CD4-positive, alpha-beta memory T cell (primary cell): ENCODE measurements at places on chromosomes 4 and X.

DNA sequence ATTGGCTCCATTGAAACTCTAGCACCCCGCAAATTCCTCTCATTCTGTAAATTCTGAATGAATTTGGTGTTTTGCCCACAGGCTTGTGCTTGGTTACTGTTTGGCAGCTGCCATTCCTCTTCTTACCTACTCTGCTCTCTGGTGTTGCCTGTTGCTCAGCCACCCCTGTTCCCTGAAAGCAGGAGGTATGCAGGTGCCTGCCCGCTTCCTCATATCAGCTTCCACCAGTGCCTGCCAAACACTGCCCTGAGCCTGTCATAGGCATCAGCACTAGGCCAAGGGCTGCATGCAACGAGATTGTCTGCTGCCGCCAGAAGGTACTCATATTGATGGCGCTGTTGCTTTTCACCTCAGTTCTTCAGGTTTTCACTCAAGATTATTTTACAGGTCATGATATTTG is 978.1 kb downstream of the C4orf33 start:
- DNase-seq = no peak

GRCh38 chr4:140296335-140297220 is 76.9 kb upstream of the SCOC start:
- DNase-seq = no peak

DNA sequence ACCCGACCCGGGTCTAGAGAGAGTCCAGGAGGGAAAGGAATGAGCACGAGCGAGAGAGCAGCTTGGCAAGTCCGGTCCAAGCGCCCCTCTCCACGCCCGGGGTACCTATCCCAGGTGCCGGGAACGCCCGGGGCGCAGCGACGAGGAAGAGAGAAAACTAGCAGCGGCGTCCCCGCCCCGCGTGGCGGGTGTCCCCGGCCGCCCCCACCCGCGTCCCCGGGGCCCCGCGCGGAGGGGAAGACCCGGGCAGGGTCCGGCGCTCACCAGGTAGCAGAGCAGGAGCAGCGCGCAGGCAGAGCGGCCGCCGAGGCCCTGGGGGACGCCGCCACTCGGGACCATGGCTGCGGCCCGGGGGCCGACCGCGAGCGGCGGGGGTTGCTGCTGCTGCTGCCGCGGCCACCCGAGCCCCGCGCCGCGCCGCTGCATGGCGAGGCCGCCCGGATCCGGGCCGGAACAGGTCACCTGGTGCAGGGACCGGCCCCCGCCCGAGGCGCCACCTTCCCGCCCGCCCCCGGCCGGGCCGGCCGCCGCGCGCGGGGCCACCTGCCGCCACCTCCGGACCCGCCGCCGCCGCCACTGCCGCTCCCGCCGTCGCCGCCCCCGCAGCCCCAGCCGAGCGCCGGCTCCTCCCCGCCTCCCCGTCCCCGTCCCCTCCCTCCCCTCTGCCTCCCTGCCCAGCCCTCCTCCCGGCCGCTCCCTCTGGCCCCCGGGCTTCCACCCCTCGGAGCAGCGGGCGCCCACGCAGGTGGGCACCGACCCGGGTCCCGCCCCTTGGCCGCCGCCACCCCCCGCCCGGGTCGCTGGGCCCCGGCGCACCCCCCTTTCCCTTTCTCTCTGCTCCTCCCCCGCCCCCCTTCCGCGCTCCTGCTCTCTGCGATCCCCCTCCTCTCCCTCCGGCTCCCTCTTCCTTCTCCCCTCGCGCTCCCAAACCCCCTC is at the start of gene SEL1L3:
SEL1L3 (minus strand) TSS at position 578 of the 936 bp plus-strand sequence; CDS start at position 426, 152 bp downstream.
- peak; percentile 54 for DNase-seq

- DNase-seq = no peak
Measured at GRCh38 chrX:39336671-39337311, 535.5 kb downstream of the MID1IP1 start.

- DNase-seq = no peak
Measured at GRCh38 chr4:80229590-80229989, 32.3 kb downstream of the PRDM8 start.

GRCh38 chrX:22392133-22392948 is 119.6 kb downstream of the CBLL2 start:
- no peak for DNase-seq

- no peak for DNase-seq
Measured at GRCh38 chr4:158302076-158302866, 92.0 kb downstream of the TMEM144 start.

GRCh38 chrX:101349193-101349562 is 636 bp upstream of the TIMM8A start:
- DNase-seq = no peak

DNA sequence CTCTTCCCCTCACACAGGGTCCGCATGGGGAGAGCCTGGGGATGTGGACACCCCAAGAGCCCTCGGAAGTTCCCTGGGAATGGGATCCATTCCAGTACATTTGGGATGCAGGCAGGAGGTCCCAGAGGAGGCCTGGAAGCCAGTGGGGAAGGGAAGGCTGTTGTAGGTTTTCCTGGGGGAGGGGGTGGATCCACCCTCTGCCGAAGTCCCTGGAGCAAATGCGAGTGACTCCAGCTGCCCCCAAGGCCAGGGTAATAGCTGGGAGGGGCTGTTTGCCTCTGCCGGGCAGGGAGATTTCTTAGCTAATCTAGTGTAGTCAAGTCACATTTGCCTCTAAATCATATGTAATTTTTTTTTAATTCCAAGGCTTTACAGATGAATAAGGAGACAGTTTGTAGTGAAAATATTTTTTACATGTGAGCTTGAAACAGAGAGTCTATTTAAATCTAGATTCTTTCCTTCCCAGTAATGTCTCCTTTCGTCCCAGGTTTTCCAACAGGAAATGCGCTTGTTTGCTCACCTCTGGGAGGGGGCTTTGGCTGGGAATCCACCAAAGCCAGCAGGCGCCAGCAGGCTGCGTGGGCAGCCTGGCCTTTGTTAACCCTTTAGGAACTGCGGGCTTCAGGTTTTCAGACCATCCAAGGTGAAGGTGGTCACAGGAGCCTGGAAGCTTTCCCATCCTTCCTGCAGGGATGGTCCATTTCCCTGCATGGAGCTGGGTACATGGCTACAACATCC is 26.8 kb downstream of the SH3TC1 start:
- DNase-seq = no peak

GRCh38 chr4:91288702-91289311 is 1015.0 kb upstream of the GRID2 start:
- DNase-seq = no peak

DNA sequence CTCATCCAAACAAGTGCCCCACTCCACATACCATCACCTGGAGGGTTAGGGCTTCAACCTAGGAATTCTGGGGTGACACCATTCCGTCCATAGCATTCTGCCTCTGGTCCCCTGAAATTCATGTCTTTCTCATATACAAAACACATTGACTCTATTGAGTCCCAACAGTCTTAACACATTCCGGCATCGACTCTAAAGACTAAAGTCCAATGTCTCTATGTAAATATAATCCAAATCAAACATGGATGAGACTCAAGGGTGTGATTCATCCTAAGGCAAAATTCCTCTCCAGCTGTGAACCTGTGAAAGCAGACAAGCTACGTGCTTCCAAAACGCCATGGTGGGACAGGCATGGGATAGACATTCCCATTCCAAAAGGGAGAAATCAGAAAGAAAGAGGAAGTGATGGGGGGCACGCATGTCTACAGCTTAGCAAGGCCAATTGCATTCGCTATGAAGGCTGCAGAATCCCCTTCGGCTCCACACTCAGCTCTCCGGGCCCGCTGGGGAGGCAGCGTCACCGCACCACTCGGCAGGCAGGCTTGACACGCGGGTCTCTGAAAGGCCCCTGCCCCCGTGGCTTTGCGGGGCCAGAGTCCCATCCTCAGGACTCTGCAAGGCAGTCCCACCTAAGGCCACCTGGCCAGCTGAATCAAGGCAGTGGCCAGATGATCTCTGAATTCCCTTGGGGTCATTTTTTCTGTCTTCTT is 53.2 kb downstream of the ADRA2C start:
- DNase-seq = no peak

GRCh38 chr4:43238585-43238984 is 346.1 kb downstream of the GRXCR1 start:
- DNase-seq = no peak

- no peak for DNase-seq
Measured at GRCh38 chrX:45191383-45191782, 9.3 kb downstream of the DIPK2B start.

DNA sequence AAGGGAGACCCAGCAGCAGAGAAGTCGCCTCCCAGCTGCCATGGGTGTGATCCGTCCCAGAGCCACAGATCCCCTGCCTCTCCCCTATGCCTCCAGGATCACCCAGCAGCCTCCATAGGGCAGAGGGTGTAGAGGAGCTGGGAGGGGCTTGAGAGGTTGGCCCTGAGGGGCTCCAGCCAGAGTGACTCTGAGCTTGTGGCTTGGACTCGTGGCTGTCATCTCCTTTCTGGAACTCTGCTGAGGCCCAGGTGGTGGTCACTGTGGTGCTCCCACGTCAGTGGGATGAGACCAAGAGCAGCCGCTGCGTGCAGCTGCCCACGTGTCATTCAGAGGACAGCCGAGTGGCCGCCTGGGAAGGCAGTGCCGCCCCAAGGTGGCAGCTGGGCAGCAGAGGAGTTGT is 4.2 kb downstream of the TACC3 start:
- DNase-seq = no peak

DNA sequence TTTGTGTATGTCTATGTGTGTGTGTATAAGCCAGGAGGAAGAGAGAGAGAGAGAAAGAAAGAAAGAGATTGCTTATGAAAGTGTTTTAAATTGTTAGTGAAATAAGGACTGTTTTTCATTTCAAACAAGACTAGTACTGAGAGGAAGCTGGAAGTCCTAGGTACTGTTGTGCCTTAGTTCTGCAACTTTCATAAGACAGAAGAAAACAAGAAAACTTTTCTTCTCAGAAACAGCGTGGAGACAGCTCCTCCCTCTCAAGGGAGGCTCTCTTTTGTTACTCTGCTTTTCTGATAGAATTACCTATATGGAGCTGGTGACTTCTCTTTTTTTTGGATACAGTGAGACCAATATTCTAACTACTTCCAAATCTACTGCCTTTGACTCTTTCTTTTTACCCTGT is 62.5 kb downstream of the BANK1 start:
- no peak for DNase-seq

DNA sequence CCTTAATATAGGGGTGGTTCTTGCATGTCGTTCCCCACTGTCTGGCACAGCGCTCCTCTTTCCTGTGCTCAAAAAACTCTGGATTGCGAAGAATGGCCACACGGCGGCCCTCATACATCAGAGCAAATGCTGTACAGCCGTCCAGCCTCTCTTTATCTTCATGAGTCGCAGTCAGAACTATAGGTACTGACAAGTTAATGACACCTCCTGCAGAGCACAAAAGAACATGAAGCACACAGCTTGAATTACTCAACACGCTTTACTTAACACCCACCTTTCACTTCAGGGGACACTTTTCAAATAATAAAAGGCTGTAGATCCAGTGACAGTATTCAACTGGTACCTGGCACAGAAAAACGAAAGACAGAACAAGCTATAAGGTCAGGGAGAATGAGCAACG is 65.3 kb downstream of the PAPSS1 start:
- no peak for DNase-seq

DNA sequence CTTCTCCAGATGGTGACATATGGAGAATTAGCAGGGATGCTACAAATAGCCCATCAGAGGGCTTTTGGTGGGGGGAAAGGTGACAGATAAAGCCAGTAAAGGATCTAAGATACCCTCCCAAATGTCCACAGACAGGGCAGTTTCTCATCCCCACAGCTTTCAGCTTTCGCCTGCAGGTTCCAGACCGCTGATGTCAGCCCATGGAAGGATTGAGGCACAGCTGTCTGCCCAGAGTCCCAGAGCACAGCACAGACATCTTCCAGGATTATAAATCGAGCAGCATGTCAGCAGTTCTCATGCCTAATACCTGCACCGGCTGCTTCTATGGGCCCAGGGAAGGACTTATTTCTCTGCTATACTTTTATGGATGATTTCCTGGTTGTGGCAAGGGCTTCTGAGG is 96.7 kb upstream of the MXRA5 start:
- DNase-seq = no peak

GRCh38 chrX:24761306-24761705 is 67.6 kb downstream of the POLA1 start:
- DNase-seq = no peak

DNA sequence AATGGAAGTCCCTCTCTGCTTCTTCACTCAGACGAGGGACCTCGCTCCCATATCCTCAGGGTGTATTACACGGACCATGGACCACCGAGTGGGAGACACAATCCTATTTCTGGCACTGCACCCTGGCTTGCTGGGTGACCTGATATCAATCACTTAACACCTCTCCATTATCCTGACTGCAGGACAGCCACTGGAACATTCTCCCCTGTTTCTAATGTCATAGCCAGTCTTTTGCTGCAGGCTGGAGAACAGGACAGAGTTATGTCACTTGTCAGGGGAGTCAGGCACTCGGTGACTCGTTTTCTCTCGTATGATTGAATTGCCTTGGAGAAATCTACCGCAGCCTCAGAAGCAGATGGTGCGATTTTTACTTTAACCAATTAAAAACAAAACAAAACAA is 219.1 kb upstream of the IGFBP7 start:
- DNase-seq = no peak

- DNase-seq = no peak
Measured at GRCh38 chr4:186095406-186095805, 9.1 kb upstream of the FAM149A start.

DNA sequence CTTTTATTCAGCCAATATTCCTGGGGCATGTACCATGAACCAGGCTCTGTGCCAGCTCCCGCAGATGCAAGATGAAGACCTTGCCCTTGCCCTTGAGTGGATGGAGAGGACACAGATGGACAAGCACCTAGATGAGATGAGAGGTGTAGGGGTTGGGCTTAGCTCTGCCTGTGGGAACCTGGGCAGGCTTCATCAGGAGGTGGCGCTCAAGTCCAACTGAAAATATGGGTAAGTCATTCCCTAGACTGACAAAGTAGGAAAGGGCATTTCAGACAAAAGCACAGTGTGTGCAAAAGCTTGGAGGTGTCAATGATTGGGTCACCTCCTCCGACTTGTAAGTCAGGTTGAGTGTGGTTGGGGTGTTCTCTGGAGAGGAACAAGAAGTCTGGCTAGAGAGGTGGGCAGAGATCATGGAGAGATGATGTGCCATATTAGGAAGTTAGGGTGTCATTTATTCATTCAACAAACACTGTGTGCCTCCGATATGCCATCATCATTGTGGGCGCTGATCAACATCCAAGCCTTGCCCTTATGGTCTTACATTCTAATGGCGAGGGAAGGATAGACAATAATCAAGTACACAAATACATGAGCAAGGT is 64.6 kb downstream of the ANAPC4 start:
- DNase-seq = no peak

DNA sequence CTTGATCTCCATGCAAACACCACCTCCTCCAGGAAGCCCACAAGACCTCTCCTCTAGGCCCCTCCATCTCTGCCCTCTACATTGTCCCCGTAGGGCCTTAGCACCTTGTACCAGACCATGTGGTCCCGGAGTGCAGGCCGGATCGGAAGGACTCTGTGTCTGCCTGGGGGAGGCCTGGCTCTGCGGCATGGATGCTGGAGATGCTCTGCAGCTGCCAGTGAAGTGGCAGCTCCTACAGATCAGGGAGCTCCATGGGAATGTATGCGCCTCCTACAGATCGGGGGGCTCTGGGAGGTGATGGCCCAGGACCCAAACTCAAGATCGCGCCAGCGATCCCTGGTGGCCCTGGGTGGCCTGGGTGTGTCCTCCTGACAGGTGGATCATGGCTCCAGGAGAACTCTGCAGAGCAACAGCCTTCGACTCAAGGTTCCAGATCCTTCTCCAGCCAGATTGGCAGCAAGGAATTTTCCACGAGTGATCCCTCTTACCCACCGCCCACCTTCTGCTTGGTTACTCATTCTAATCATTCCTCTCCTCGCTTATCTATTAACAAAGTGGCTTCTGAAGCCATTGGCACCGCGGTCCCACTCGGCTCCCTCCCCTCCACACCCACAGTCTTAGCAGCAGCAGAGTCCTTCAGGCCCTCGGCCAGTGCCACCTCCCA is 67.3 kb downstream of the ADRA2C start:
- no peak for DNase-seq

GRCh38 chr4:152014280-152014679 is 253.5 kb upstream of the GATB start:
- peak; percentile 45 for DNase-seq
